GM10248 (cell line): ENCODE measurements at places on chromosomes 16 and 17.

GRCh38 chr16:63289834-63290460, 1253.7 kb upstream of the CDH8 start:
- peak; percentile 7 for DNase-seq

DNA sequence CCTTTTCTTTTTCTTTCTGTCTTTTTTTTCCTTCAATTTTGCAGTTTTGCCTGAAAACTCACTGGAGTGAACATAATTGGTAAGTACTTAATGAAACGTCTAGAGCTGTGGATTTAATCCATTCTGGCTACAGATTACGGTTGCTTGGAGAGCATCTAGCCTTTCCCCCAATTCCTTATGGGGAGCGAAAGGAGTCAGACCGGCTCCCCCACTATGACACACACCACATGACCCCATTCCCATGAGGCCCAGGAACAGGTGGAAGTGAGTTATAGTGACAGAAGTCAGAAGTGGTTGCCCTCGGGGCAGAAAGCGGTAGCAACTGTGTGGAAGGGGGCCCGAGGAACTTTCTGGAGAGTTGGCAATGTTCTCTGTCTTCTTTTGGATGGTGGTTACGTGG, 41.2 kb downstream of the EMP2 start:
- no peak for DNase-seq

DNA sequence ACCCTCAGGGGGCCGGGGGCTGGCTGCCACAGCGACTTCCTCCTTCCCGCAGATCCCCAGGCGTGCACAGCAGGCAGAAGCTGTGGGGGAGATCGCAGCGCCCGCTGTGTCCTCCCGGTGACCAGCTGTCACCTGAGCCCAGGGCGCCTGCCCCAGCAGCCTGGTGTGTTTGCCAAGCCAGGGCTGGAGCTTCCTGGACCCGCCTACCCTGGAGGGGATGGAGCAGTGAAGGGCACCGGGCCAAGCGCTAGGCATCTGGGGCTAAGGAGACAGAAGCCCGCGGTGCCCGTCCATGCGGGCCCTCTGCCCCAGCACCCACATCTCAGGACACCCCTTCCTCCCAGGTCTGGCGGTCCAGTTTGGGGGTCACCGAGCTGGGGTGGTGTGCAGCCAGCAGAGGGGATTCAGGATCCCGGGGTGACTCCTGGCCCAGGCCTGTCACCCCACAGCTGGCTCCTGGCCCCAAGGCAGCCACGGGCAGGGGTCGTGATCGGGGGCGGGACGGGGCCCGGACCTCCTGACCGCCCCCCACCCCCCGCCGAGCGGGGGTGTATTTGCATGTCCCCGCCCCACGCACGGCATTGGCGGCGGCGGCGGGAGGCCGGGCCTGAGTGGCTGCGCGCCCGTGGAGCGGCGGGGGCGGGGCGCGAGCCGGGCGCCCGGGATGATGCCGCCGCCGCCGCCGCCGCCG, at the start of gene RAB26:
RAB26 (plus strand) TSS at position 645 of the 691 bp plus-strand sequence. CDS start 159 bp downstream, outside the sequence.
- peak; percentile 48 for DNase-seq

- no peak for DNase-seq
These were observed 2.0 kb upstream of the KRT38 start for GRCh38 chr17:41442739-41443138.

GRCh38 chr17:34613064-34614019, 34.0 kb downstream of the TMEM132E start:
- no peak for DNase-seq

DNA sequence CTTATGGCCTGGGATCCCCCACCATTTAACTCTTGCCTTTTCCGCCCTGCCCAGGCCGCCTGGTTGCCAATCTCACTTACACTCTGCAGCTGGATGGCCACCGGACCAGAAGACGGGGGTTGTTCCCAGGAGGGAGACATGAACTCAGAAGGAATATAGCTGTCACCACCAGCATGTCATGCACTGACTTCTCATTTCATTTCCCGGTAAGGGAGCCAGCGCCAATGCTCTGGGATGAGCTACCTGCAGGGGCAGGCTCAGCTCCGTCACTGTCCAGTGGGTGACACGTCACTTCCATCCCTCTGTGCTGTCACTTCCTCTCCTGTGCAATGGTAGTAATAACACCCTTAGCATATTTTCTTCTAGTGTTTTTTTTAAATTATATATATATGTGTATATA, 26.7 kb downstream of the ITGAL start:
- DNase-seq: no peak

DNA sequence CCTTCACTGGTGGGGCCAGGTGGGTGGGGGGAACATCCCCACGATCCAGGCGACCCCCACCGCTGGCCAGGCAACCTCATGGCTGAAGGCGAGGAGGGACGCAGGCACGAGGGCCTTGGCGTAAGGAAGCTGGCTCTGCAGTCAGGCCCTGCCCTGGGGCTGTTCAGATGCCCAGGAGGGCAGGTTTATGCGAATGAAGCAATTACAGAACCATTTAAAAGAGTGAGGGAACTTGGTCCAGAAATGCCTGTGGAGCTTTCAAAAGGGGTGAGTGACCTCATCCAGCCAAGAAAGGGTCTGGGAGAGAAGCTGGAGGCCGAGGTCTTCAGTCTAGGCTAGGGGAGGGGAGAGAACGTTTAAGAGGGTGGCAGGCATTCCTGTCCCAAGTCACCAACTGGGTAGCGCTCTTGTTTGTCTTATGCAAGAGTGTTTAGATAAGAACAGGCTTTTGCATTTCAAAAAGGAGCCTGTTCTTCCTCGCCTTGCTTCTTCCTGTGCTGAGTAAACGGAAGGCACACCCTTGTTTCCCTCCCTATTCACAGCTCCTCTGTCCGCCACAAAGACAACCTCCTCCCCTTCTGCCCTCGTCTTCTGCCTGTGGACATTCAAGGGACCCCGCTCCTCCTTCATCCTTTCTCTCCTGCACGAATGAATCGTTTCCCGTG, 183.5 kb upstream of the SDK2 start:
- no peak for DNase-seq

GRCh38 chr16:67431775-67432505, 1.0 kb downstream of the HSD11B2 start:
- DNase-seq: no peak

DNA sequence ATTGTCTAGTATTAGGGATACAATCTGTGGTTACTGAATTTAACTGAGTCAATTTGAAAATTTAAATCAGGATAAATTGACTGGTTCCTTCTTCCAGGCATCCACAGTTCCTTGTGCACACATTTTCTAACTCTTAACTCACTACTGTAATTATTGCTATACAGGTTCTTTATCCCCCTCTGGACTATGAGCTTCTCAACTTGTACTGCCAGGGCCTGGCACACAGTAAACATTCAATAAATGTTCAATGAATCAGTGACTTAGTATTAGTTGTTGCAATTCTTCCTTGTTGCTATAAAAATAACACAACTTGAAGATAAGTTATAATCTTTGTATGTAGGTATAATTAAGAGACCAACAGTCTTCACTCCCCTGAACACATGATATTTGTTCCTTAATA, 67.9 kb downstream of the SSH2 start:
- no peak for DNase-seq

DNA sequence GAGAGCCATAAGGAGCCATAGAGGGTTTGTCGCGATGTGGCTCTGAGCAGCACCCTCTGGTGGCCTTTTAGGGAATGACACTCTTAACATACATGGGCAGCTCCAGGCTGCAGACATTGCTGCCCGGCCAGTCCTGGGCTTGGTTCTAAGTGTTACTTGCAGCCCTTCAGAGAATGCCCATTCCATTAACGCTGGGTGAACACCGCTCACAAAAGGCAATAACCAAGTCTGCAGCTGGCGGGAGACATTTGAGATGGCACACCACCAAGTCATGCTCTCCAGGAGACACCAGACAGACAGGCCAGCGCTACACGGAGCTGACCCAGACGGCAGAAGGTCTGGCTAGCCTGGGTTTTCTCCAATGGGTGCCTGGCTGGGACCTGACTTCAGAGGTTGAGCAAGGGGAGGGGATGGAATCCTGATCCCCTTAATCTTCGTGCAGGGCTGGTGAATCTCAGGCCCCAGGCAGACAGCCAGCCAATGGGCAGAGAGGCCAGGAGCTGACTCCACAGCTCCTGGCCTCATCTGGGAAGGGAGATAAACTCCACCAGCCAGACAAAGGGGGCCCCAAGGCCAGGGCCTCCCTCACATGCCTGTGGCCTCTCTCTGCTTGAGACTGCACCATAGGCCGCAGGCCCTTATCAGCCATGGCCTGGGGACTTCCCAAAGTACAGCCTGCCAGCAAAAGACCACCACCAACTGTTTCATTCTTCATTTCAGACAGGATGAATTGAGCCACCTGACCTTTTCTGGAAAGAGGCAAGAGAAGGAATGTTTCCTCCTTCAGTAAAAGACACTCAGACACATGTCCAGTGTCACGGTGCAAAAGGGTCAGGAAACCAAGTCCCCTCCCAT, 58.8 kb downstream of the ZDHHC7 start:
- DNase-seq: peak; percentile 85
